ENCODE measurements at places on chromosomes 5 and 9.

DNA sequence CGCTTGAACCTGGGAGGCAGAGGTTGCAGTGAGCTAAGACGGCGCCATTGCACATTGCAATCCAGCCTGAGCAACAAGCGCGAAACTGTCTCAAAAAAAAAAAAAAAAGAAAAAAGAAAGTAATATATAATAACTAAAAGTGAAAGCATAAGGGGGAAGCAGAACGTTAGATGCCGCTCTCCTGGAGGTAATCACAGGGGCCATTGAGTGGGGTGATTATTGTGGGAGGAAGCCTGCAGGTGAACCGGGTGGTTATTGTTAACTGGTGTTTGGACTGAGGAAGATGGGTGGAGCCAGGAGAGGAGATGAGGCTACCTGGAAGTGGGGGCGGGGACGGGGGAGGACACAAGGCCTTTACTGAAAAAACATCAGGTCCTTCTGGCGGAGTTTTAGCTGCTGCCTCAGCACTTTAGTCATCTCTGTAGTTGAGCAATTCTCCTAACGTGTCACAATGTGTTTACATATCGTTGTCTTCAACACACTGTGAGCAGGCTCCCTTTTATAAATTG lies 5.3 kb upstream of the TJP2 start:
- DNase-seq: no peak

DNA sequence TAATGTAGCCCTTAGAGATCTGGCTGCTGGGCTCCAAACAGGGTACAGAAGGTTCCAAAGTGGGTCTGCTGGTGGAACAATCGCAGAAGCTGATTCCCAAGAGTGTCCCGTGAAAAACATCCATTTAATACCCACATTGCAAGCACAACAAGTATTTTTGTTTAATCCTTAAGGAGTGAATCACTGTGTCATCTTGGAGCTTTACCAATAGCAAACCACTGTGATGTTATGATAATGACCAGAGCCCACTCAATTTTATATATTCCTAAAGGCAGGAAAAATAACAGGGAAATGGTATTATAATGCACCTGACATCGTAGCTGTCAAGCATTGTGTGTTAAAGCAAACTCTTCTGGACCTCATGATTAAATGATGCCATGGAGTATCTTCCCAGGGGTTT lies 291.9 kb downstream of the FBXL7 start:
- no peak for DNase-seq

DNA sequence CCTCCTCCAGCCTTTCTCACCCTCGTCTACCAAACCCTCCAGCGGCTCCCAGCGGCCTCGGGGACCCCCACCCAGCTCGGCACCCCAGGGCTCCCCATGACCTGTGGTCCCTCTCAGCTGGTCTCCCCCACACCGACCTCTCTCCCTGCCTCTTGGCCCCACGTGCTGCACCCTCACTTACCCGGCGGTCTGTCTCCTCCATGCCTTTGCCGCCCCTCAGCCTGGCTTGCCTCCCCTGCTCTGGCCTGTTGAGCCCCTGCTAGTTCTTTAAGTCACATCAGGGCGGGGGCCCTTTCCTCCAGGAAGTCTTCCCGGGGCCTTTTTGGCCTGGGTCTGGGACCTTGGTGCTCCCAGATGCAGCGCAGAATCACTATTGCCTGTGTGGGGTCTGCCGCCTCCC lies 81.5 kb downstream of the LMX1B start:
- DNase-seq: no peak

- no peak for DNase-seq
These were observed 682.3 kb upstream of the ST8SIA4 start for GRCh38 chr5:101585366-101585765.

DNA sequence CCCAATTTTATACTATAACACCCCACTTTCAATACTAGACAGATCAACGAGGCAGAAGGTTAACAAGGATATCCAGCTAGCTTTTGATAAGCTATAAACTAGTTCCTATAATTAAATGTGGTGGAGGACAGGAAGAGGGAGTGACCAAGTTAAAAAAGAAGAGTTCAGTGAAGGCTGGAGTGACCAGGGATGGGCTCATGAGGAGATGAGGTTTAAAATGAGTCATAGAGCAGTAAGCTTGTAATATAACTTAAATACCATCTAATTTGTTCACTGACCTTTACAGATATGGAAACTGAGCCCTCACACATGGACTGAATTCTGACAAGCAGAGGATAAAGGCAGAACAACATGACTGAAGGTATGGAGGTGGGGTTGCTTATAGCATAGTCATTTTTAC lies 284.5 kb downstream of the SPATA31D1 start:
- DNase-seq: no peak

- DNase-seq: no peak
These were observed 66.9 kb downstream of the FER start for GRCh38 chr5:108814551-108814950.

DNA sequence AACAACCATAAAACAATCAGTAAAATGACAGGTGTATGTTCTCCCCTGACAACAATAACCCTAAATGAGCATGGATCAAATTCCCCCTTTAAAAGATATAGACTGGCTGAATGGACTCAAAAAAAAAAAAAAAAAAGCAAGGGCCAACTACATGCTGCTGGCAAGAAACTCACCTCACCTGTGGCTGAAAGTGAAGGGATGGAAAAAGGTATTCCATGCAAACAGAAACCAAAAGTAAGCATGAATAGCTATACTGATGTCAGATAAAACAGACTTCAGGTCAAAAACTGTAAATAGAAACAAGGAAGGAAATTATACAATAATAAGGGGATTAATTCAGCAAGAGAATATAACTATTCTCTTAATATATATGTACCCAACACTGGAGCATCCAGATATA lies 54.2 kb upstream of the SSBP2 start:
- no peak for DNase-seq

- DNase-seq: no peak
These were observed 209.4 kb upstream of the TLE4 start for GRCh38 chr9:79362100-79363081.

- DNase-seq: no peak
These were observed 26.8 kb upstream of the ADAMTSL1 start for GRCh38 chr9:18447131-18447530.

DNA sequence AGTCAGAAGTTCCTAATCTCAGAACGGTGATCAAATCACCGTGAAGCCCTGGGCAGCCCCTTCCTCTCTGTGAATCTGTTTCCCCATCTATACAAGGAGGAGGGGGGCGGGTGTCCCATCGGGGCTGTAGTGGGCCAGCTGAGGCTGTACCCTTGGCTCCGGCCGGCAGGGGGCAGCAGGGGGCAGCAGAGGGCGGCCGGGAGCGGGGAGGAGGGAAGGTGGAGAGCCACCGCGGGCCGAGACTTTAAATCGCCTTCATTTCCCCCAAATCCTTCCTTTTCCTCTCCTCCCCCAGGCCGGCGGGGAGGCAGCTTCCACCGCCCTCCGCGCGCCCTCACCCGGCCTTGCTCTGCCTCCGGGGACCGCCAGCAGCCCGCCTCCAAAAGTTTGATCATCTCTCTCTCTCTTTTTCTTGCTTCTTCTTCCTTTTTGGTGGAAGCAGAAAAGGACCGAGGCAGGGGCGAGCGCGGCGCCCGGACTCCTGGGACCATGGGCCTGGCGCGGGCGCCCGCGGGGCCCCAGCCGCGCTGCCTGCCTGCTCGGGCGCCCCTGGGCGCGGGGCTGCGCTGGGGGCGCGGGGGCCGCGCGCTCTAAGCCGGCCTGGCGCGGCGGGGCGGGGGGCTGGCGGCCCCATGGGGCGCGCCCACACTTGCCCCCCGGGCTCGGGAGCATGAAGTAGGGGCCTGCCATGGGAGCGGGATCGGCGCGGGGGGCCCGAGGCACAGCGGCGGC lies at the start of gene COL27A1:
COL27A1 (plus strand) TSS at position 275 of the 732 bp plus-strand sequence; CDS start at position 689, 414 bp downstream.
- no peak for DNase-seq

DNA sequence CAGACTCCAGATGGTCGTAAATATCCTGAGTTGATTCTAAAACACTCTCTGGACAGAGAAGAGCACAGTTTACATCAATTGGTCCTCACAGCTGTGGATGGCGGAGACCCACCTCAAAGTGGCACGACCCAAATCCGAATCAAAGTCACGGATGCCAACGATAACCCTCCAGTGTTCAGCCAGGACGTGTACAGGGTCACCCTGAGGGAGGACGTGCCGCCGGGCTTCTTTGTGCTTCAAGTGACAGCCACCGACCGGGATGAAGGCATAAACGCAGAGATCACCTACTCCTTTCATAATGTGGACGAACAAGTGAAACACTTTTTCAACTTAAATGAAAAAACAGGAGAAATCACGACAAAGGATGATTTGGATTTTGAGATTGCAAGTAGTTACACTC lies 891 bp downstream of the PCDHGB2 start:
- no peak for DNase-seq

DNA sequence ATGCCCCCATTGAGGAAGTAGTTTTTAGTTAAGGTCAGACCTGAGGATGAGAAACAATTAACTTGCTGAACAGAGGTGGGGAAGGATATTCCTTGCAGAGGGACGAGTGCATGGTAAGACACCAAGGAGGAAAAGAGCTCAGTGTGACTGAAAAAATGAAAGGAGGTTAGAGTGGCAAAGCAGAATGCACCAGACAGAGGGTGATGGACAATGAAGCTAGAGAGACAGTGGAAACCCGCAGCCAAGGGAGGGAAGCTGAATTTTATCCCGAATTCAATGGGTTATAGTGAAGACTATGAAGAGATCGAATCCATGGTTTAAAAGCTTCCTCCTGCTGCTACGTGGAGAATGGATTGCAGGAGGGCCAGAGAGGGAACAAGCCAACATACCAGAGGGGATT lies 206.8 kb downstream of the FBN2 start:
- DNase-seq: no peak

DNA sequence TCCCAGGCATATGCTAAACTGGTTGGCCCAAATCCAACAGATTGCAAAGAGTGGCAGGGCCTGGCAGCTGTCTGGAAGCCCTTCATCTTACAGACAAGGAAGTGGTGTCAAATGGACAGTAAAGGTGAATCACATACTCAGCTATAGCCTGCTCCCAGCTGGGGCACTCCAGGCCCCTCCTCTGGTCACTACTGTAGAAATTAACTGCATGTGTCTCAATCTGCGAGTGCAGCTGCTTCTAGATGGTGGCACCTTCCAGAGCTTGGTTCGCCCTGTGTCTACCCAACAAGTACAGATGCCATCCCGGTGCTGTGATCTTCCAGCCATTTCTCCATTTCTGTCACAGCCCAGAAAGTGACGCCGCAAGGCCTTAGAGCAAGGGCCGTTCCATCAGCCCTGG lies 50.2 kb downstream of the OTULIN start:
- DNase-seq: peak; percentile 34

GRCh38 chr9:91126761-91127445 lies 234.8 kb downstream of the AUH start:
- DNase-seq: no peak

- no peak for DNase-seq
These were observed 82.8 kb downstream of the CAAP1 start for GRCh38 chr9:26809795-26810194.

DNA sequence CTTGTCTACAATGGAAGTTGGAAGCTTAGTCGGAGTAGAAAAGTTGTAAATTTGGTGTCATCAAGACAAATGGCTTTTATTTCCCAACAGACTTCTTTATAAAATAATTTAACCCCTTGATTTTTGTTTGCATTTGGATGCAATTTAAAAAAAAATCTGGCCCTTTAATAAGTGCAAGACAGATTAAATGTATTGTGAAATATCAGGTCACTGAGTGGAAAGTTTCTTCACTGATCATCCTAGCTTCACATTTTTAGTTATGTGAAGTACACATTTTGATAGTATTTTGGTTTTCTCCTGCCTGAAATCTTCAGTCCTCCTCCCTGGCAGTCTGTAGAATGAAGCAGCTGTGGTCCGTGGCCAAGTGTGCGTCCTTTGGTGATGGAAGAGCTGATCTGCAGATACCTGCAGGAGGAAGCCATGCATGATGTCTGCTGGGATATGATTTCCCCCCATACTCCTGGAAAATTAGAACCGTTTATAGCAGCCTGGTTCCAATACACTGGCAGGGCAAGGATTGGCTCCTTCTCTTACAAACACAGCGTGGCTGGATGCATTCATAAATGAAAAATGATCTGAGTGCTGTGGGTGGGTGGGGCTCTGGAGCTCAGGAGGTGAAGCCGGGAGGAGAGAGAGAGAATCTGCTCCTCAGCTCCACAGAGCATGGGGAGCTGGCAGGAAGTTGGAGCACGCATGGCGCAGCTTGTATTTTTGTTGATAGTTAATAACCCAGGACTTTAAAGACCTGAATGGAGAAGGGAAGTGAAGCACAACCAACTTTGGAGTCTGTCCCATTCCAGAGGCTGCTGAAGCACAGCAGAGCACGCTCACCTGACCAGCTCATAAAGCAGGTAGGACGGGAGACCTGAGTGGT lies 238.4 kb downstream of the GOLPH3 start:
- peak; percentile 81 for DNase-seq

DNA sequence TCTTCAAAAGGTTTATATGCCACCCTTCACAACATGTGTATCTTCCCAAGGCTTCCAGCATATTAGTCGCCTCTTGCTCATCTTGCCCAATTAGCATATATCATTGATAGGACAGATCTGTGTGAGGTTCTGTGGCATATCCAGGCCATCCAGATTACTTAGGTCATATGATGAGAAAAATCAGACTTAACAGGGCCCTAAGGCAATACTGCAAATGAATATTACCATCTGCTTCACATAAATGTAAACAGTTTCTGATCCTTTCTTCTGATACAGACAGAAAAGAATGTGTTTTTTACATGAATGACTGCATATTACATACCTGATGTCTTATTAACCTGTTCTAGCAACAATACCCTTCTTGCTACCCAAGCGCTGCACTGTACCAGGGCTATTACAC lies 41.3 kb upstream of the GHR start:
- DNase-seq: no peak

DNA sequence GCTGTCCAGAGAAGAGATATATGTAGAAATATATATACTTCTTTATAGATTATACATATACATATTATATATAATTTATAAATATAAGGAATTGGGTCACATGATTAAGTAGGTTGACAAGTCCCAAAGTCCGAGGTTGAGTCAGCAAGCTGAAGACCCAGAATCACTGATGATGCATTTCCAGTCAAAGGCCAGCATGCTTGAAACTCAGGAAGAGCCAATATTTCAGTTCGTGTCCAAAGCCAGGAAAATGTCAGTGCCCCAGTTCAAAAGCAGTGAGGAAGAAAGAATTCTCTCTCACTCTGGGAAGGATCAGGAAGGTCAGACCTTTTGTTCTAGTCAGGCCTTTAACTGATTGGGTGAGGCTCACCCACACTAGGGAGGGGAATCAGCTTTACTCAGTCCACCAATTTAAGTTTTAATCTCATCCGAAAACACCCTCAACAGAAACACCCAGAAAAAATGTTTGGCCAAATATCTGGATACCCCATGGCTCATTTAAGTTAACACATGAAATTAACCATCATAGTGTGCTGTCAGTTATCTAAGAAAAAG lies 42.0 kb upstream of the LVRN start:
- no peak for DNase-seq

DNA sequence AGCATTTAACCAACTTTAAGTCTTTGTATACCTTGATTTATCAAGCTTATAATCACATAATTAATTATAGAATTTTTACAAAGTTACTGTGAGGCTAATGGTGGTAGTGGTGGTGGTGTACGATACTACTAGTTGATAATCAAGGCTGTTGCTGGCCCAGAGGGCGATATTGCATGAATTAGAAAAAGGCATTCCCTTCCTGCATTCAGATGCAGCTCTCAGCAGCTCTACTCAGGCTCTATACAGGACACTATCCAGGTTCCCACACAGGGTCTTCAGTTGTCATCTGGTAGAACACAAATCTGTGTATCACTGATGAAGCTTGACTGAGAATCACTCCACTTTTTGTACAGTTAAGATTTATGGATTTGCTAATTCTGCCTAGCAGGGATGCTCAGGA lies 562.8 kb upstream of the C9orf72 start:
- DNase-seq: no peak

Data from NCI-H2107 (cell line).